ENCODE measurements at places on chromosomes 7 and 10.

DNA sequence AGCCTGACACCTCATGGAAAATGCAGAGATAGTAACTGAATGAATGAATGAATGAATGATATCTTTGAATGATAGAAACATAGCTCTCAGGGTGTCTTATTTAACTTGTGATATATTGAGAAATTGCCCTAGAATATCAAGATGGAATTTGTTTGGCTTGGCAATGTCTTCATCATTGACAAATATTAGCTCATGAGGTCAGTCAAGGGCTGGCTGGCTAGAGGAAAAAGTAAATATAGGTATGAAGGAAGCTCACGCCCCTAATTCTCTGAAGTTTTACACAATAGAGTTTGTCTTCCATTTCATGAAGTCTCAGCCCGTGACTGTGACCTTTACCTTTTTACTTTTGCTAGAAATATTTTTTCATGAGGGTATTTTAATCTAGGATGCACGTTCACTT is 305.2 kb downstream of the ADARB2 start:
- no peak overlapping the region for H3K27ac ChIP-seq
- H3K27me3 ChIP-seq = peaks cover 2% of the 10 kb centered on the region
- peaks cover 10% of the 10 kb centered on the region for H3K4me1 ChIP-seq
- H3K4me3 ChIP-seq = no peak overlapping the region
- no peak for DNase-seq
- H3K36me3 ChIP-seq = no peaks in the 10 kb centered on the region

- no peak overlapping the region for H3K4me3 ChIP-seq
- H3K36me3 ChIP-seq = no peaks in the 10 kb centered on the region
- peaks cover 1% of the 10 kb centered on the region for H3K4me1 ChIP-seq
These were observed 14.7 kb upstream of the TPST1 start for GRCh38 chr7:66190504-66190857.

DNA sequence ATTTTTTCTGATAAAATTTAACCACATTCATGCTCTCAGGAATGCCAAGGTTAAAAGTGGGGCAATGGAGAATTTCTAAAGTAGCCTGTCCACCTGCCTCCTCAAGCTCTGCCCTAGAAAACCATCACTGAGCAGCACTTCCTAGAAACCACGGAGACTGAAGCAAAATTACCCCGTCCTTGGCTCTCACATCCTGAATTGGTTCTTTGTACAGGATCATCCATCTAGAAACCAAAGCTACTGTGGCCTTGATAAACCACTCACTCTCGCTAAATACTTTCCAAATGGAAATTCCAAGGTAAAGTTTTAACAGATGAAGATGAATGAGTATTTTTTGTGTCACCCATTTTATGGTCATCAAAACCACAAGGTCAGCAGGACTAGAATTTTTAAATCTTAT is 96.6 kb downstream of the AVL9 start:
- no peak overlapping the region for H3K4me3 ChIP-seq
- DNase-seq = no peak
- no peaks in the 10 kb centered on the region for H3K4me1 ChIP-seq

GRCh38 chr7:108157606-108158335 is 27.6 kb upstream of the LAMB4 start:
- no peak overlapping the region for H3K4me3 ChIP-seq
- H3K27me3 ChIP-seq = peaks cover 12% of the 10 kb centered on the region
- DNase-seq = no peak
- no peaks in the 10 kb centered on the region for H3K36me3 ChIP-seq

DNA sequence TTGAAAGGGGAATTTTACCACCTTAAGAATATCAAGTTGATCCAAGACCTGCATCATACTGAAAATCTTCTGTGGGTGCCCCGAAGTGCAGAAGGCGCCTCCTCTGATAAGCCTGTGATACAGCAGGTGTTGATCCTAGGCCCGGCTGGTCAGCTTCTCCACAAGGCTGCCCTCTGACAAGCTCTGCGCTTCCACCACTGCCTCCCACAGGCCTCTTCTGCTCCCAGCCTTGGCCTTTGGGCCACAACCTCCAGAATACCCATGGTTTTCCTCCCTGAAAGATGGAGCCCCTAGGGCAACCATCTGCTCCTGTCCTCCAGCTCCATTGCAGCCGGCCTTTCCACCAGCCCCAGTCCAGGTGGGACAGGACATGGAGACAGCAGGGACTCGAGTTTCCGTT is 5.6 kb upstream of the OGDHL start:
- H3K36me3 ChIP-seq = no peaks in the 10 kb centered on the region
- H3K4me3 ChIP-seq = no peak overlapping the region
- H3K4me1 ChIP-seq = peaks cover 2% of the 10 kb centered on the region

DNA sequence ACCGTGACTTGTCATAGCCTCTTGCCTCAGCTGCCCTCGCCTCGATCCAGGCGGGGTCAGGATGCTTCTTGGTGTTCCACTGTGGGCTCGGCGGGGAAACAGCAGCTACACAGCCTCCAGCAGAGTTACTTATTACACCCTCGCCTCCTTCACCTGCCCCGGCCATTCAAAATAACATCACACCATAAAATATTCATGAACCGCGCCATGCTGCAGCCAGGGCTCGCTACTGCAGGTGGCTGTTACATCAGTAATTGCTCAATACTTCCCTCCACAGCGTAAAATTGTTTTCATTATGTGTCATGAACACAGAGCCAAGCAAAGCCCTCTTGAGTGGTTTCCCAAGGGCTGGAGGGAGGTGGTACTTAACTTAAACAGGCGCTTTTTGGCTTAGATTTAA is 241.5 kb upstream of the SP8 start:
- no peak overlapping the region for H3K4me3 ChIP-seq
- DNase-seq = no peak
- H3K36me3 ChIP-seq = no peaks in the 10 kb centered on the region
- no peaks in the 10 kb centered on the region for H3K27me3 ChIP-seq
- no peaks in the 10 kb centered on the region for H3K4me1 ChIP-seq

All from activated B cell treated with CpG ODN at 0.5 μM for 24 hours (primary cell).